ENCODE measurements at places on chromosomes 7 and 10.

- DNase-seq: no peak
Observed at GRCh38 chr10:33154590-33154989, 179.9 kb downstream of the NRP1 start.

DNA sequence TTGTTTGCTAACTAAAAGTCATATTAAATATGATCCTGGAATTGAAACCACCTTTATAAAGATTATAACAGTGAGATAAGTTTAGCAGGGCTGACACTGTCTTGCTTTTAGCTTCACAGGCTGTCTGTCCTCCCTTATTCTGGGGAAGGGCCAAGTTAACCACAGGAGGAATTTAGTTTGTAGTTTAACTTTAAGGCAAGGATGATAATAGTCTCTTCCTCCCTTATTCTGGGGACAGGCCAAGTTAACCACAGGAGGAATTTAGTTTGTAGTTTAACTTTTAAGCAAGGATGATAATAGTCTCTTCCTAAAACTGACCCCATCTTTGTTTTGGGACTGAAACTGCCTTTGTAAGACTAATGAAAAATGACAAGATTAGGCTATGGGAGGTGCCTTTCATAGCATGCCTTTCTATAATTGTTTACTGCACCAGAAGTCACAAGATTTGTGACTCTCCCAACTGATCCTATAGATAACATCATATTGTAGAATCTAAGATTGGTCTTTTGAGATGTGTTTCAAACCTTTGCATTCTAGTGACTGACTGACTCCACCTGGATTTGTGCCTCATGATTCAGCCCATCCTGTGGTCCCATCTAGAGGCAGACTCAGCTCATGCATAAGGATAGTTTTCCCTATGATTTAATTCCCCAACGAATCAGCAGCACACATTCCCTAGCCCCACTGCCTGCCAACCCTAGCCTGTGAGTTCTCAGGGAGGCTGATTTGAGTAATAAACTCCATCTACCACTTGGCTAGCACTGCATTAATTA, 212.0 kb downstream of the MAGI2 start:
- no peak for DNase-seq

GRCh38 chr10:23557777-23558176, 118.9 kb downstream of the OTUD1 start:
- no peak for DNase-seq

DNA sequence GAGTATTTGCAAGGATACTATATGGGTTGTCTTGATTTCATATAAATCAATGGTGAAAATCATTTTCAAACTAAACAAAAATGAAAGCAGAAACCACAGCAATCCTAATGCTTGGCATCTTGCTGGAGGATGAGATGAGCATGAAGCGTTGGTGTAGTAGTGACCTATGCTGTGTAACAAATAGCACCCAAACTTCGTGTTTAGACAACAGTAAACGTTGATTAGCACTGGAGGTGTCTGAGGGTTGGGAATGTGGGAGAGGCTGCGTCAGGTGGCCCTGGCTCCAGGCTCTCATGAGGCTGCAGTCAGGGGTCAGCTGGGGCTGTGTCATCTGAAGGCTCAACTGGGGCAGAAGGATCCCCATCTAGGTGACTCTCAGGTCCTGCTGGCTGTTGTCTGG, 67.8 kb downstream of the MICALL2 start:
- no peak for DNase-seq

GRCh38 chr7:21317966-21318915, 109.6 kb upstream of the SP4 start:
- no peak for DNase-seq

DNA sequence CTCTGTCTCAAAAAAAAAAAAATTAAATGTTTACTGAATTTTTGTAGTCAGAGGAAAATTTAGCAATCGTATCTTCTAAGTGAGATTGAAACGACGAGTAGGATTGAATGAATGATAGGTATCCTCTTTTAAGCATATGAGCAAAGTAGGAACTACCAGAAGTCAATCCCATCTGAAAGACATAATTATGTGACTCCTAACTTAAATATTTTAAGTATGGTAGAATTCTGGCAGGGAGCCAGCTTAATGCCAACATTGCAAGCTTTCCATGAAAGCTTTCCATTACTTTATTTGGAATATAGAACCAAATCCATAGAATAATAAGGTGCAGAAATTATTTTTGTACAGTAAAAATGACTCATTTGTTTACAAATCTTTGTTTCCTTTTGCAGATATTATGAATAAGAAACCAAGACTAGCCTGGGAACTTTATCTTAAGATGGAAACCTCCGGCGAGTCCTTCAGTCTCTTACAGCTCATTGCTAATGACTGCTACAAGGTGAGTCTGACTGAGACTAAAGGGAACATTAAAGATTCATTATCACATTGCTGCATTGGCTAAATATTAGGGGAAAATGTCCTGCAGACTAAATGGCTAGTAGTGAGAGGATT, 50.2 kb upstream of the UBN2 start:
- no peak for DNase-seq

DNA sequence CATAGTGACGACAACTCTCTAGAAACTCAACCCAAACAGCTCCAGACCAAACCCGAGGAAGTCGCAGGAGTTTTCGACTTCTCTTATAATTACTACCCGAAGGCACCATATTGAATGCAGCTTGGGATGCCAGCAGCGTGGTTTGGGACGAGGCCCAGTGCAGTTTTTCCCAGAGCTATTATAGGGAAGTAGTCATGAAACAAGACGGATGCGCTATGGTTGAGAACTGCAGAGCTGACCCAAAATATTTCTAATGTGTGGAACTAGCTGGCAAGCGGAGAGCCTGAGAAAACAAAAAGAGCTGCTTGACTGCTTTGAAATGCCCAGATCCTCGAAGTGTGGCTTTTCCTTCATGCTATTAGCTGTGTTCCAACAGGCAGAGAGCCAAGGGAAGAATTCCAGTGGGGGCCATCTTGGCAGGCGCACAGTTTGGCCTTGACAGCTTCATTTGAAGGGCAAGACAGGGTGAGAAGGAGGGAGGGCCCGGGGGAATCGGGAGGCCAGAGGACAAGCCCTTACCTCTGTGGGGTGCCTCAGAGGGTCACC, 122.7 kb downstream of the CUL2 start:
- no peak for DNase-seq

All from germinal center (tissue), 1 donor.